Activated T-cell treated with anti-CD3 and anti-CD28 coated beads for 1 hour (primary cell): ENCODE measurements at places on chromosomes 2 and 18.

GRCh38 chr2:231554327-231554726, 24.1 kb upstream of the NMUR1 start:
- no peak for DNase-seq

DNA sequence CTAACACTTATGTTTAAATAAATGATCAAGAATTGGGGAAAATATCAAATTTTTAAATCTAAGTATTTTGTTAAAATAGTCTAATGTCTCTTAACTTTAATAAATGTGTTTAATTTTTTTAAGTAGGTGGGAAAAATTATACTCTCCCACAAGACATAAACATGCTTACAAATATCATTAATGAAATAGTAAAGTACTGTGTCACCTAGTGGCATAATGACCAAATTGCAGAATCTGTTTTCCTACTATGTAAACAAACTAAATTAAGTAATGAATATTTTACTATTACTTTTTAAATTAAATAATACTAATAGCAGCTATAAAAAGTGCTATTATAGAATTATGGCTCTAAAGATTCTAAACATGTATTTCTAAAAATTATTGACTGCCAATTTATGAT, 52.0 kb upstream of the CHAC2 start:
- DNase-seq, result no peak

- no peak for DNase-seq
These were observed 82.9 kb downstream of the DYSF start for GRCh38 chr2:71536226-71536671.

DNA sequence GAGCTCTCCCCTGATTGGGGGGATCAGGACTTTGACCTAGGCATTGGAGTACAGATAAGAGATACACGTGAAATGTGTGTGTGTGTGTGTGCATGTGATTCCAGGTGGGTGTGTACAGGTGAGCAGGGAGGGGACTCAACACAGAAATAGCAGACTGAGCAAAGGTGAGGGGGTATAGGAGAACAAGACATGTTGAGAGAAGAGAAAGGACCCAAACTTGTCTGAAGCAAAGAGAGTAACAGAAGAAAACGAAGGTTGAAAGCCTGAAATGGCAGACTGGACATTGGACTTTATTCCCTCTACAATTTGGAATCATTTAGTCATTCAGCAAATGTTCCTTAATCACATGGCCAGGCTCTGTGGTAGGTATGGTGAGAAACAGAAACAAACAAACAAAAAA, 23.3 kb downstream of the MRO start:
- DNase-seq, result no peak

- no peak for DNase-seq
These were observed 447.0 kb downstream of the SOX11 start for GRCh38 chr2:6139142-6139541.
